ENCODE measurements at places on chromosomes 5 and 9. TPM values are rescaled to one million over a fixed set of nuclear protein-coding genes. Genes with fewer than 3 reads are reported as not detected.

The TMOD1 gene
- 4.8 TPM for polyA plus RNA-seq

The STING1 gene
- 67.8 TPM for polyA plus RNA-seq

DNA sequence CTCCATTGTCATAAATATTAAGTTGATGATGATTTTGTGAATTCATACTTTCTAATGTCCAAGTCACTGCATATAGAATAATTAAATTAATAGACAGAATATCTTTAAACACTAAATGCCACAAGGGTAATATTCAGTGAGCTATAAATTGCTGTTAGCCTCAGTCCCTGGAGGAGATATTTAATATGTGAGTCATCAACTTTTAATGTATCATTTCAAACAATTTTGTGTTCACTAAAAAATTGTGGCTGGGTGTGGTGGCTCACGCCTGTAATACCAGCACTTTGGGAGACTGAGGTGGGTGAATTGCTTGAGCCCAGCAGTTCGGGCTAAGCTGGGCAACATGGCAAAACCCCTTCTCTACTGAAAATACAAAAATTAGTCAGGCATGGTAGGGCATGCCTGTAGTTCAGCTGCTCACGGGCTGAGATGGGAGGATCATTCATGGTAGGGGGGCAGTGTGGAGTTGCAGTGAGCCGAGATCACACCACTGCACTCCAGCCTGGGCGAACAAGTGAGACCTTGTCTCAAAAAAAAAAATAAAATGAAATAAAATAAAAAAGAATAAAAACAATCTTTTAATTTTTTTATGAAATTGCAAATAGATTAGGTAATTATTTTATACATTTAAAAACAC lies 717.3 kb upstream of the CHD1 start:
- no peak for DNase-seq

- no peak for DNase-seq
Observed at GRCh38 chr5:135986891-135987401, 32.2 kb upstream of the LECT2 start.

DNA sequence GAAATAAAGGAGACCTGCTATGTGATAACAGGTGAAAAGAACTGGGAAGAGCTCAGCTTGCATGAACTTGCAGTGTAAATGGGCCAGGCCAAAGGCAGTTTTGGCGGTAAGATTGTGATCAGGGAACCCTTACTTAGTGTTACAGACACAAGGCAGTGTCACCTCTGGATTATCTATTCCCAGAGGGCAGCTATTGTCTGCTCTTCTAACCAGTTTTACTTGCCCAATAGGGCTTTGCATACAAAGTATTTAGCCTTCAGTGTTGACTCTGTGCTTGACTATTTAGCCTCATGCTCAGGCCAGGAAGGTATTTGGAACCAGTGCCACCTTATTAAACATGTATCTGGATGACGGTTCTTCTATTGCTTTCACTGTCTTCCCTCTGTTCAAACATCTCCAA lies 38.3 kb downstream of the GDNF start:
- DNase-seq = no peak

DNA sequence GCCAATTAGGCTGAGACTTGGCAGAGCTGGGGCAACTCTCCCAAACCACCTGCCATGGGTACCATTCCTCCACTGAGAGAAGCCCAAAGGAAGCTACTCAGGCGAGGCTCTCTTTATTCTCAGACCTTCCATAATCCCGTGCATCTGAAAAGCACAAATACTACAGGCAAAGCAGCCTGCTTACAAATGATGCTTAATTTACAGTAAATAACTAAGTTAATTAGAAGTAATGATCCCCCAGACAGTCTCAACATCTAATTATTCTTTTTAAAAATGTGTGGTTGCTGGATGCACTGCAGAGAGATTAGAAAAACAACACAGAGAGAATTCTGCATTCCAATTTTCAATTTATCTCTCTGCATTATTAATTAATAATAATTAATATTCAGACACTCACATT lies 53.1 kb downstream of the AK8 start:
- no peak for DNase-seq

All from immature natural killer cell (primary cell).